ENCODE measurements at places on chromosomes 3 and 15.

DNA sequence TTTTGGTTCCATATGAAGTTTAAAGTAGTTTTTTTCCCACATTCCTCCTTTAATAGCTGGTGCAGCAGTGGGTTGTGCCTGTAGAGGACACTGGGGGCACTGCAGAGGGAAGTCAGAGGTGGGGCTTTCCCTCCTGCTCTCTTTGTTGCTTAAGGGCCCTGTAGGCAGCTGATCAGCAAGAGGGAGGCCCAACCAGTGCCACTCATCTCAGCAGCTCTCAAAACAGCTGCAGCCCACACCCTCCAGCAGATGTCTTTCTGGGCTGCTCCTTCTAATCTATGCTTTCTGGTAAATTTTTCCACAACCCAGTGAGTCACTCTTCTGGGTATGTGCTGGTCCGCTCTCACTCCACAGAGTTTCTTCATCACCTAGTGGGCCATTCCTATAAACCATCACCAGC is 263.8 kb downstream of the FEZF2 start:
- no peak for DNase-seq

- no peak for DNase-seq
Measured at GRCh38 chr15:57044072-57044702, 125.7 kb downstream of the TCF12 start.

GRCh38 chr3:188796122-188796631 is 375.6 kb upstream of the TPRG1 start:
- DNase-seq, result no peak

- DNase-seq, result no peak
Measured at GRCh38 chr3:172550347-172550943, 27.2 kb upstream of the TNFSF10 start.

DNA sequence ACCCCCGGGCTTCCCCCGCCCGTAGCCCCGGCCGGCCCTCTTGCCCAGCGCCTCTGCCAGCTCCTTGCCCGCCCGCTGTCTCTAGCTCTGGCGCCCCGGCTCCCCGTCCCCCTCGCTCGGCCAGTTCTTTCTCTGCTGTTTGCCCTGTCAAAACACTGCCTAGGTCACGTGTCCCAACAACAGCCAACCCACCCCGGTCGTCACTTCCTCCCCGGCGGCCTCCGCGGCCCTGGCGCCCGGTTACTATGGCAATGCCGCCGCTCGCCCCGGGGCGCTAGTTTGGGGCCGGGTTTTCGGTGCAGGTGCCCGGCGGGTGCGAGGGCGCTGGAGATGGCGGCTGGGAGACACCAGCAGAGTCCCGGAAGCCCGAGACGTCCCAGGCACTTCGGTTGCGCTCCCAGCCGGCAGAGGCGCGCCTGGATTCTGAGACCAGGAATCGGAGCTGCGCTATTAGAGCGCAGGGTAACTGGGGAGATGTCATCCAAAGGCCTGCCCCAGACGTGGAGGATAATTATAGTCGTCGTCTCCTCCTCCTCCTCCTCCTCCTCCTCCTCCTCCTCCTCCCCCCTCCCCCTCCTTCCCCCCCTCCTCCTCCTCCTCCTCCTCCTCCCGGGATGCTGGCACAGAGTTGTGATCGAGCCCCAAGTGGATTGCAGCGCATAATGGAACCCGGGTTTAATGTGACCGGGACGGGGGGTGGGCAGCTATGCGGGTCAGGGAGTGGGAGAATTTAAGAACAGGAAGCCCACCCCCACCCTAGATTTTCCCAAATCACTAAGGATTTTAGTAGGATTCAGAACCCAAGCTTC is at the start of gene ATOSA:
ATOSA (minus strand) TSS at position 157 of the 809 bp plus-strand sequence. CDS start 1,367 bp downstream, outside the sequence.
- DNase-seq, result peak; percentile 96

DNA sequence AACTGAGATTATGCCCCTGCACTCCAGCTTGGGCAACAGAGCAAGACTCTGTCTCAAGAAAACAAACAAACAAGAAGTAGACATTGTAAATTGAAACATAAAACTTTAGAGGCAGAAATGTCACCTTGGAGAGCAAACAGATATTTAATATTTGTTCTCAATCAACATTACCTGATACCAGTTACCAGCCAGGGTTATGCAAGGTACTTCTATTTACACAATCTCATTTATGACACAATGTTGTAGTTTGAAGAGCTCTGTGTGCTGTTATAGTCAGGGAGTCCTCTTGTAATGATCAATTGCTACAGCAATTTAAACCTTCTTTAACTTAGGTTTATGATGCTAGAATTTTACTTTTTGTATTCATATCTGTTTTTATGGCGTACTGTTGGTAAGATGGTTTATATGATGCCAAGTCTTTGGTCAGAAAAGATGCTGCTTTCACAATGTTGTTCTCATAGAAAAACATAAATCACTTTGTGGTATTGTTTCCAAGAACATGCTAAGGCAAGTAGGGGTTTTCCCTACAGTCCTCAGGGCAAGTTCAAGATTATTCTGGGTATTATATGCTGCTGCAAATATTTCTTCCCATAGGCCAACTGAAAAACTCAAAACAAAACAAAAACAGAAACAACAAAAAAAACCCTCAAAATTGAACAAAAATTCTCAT is 173.5 kb downstream of the TNIK start:
- no peak for DNase-seq
